ENCODE measurements at places on chromosomes 11 and 22.
A peak's percentile ranks its signal among the peaks of the same experiment; 100 is the strongest.

DNA sequence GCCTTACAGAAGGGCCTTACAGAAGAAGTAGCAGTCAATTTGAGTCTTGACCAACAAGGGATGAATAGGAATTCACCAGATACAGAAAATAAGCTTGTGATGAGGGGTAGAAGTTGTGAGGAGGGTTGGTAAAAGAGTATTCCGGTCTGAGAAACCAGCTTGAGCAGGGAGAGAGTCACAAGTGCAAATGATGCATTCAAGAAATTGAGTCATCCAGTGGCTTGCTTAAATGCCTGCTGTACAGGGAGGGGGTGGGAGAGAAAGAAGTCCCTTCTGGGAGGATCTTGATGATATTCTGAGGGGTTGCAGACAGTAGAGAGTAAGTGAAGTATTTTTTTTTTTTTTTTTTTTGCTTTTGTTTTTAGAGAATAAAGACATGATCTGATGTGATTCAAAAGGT lies 9.2 kb downstream of the CCKBR start:
- no peak for DNase-seq

DNA sequence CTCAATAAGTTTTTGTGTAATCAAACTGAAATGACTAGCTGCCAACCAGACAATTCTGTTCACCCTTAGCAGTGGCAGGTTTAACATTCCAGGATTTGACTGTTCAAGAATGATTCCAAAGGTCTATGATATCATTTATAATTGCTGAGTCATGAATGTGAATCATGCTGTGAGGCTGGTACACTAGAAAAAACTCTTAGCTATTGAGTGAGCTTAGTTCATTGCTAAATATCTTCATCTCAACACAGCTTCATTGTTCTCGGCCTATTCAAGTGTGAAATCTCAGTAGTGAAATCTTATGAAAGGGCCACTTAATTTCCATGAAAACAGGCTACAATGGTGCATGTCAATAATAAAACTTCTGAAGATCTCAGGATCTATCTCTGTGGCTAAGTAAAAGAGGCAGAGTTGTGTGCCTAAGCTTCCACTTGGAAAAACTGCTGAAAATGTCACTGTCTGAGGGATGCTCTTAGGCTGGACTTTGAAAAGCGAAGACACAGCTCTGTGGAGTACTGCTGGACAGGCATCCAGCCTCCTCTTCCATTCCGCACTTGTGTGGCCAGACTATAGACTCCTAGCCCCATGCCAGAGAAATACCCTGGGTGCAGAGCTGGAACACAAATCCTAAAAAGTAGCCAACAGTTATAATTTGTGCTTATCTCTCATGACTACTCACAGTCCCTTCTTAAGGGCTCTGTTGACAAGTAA lies 12.8 kb downstream of the AQP11 start:
- DNase-seq, result no peak

GRCh38 chr11:1055990-1056771 lies 18.5 kb upstream of the MUC2 start:
- DNase-seq, result no peak

GRCh38 chr22:32206774-32207758 lies 2.2 kb upstream of the RFPL2 start:
- DNase-seq, result peak; percentile 60

- no peak for DNase-seq
These were observed 14.0 kb upstream of the RELT start for GRCh38 chr11:73361953-73362776.

DNA sequence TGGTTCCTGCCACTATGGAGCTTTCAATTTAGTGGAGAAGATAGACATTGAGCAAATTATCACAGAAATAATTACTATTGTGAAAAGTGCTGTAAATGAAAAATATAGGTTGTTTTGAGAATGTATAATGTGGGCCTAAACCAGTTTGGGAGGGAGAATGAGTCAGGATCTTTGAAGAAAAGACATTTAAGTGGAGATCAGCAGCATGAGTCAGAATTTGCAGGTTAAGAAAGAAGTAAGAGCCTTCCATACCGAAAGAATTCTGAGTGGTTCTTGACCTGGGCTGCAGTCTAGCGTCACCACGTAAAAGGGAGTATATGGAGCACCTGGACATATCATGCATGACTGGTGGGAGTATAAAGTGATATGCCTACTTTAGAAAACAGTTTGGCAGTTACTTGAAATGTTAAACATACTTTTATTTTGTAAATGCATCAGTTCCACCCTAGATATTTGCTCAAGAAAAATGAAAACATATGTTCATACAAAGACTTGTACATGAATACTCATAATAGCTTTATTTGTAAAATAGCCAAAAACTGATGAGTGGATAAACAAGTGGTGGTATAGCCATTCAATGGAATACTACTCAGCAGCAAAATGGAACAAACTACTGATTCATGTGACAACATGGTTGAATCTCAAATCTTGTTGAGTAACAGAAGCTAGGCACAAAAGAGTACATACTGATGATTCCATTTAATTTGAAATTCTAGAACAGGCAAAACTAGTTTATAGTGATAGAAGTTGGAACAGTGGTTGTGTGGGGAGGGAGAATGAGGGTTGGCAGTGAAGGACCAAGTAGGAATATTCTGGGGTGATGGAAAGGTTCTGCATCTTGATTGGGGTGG lies 99.2 kb downstream of the STIM1 start:
- no peak for DNase-seq

DNA sequence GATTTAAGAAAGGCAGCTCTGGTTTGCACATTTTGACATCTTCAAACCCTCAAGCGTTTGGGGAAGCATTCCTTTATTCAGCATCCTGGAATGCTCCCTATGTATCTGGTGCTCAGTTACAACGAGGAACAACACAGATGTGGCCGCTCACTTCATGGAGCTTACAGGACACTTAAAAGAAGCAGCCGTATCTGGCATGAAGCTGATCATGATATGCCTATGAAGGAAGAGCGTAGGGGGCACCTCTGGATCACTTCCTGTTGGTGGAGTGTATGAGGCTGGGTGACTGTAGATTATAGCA lies 72.3 kb upstream of the TP53I11 start:
- no peak for DNase-seq

DNA sequence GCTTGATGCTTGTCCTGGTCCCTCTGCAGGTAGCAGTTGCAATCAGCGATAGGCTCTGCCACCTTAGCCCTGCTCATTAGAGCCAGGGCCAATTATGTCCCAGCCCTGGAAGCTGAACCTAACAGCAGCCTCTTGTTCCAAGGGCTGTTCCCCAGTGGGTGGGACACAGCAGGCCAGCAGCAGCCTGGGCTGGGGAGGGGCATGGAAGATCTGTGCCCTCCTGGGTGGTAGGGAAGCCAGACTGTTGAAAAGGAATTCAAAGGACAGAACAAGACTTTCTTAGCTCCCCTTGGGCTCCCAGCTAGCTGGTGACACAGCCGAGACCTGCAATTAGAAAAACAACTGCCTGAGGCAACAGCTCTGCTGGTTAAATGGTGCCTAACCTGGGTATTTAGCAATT lies 17.4 kb downstream of the DRD2 start:
- DNase-seq, result no peak

DNA sequence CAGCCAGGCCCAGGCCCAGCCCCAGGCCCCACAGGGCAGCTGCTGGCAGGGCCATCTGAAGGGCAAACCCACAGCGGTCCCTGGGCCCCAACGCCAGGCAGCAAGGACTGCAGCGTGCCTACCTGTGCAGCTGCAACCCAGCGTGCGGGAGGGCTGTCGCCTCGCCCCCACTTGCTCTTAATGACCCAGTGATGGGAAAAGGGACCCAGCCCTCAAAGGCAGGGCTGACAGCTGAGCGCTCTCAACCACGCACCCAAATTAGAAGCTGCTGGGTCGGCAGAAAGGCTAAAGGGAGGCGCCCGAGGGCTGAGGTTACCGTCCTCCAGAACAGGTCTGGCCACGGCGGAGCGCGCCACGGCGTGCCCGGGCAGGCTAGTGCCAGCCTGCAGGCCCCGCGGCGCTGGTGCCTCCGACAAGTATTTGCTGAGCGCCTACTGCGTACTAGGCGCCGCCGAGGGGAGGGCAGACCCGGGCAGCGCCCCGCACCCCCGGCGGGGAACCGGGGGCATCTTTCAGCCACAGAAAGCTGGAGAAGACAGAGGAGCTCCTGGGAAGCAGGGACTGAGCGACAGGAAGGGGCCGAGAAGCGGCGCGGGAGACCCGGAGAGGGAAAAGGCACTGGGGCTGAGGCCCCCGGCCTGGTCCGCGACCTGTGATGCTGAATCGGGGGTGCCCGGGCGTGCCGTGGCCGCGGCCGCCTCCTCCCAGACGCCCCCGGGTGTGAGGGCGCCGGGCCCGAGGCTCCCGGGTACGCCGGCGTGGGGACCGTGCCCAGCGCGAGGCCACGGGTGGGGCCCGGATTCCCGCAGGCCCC lies 773 bp downstream of the HRAS start:
- DNase-seq, result no peak

GRCh38 chr11:66543263-66544107 lies 2.4 kb downstream of the ZDHHC24 start:
- peak; percentile 76 for DNase-seq

GRCh38 chr11:32259641-32260081 lies 168.8 kb downstream of the RCN1 start:
- DNase-seq, result peak; percentile 43

DNA sequence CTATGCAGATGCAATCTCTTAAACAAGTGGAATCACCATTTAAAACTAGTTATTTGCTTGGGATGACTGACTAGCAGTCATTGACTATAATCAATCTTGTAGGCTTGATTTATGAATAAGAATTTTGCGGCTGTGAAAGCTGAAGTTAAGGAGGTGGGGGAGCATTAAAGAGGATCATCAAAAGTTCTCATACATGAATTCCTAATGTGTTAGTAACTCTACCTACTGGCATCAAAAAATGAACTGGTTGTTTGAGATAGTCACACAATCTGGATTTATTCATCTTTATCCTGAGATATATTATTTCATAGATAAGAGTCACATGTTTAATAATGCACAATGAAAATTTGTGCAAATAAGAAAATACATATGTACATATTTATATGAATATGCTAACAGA lies 393.6 kb downstream of the LUZP2 start:
- DNase-seq, result no peak

DNA sequence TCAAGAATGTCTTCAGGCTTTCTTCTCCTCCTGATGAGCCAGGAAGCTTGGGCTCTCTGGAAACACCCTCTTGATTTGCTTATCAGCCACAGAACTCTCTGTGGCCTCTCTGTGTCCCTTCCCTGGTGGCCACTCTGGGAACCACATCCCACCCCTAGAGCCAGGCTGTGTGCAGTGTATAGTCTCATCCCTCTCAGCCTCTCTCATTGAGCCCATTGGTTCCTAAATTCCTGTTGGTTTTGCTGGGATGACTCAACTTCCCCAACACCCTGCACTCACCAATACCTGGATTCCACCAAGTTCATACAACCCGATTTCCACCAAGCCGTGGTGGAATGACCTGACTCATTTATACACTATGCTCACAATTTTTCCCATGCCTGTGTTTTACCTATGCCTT lies 5.2 kb downstream of the IRAG1 start:
- no peak for DNase-seq

GRCh38 chr11:34449013-34449412 lies 10.3 kb downstream of the CAT start:
- no peak for DNase-seq

GRCh38 chr11:84923489-84923888 lies 703.7 kb downstream of the DLG2 start:
- no peak for DNase-seq

GRCh38 chr11:123374622-123374968 lies 55.5 kb upstream of the GRAMD1B start:
- no peak for DNase-seq

GRCh38 chr11:67364169-67364568 lies 9.2 kb downstream of the CLCF1 start:
- no peak for DNase-seq

DNA sequence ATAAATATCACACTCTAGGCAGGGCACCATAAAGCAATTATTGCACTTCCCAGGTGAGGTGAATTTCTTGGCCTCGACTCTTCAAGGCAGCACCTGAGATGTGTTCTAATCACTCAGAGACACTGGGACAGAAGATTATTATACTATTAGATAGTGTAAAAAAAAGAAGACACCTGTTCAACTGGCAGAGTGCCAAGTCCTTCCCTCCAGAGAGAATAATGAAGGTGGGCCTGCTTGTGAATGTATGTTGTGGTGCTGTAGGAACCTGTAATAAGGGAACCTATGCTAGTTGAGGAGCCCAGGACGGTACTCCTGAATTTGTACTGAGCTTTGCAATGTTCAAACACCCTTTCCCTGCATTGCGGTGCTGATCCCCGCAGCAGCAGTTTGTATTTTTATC lies 107.5 kb downstream of the NXPE2 start:
- no peak for DNase-seq

DNA sequence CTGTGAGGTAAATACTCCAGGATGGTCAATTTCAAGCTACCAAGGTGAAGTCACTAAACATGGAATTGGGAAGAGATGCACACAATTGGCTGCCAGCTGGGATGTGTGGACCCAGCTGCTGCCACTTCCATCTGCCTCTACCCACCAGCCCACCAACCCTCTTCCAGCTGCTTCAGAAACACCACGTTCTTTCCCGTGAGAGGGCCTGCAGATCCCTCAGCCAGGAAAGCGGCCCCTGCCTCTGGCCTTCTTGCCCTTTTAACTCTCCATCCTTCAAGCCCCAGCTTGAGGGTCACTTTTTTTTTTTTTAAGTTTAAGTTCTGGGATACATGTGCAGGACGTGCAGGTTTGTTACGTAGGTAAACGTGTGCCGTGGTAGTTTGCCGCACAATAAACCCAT lies 20.0 kb downstream of the PRG3 start:
- no peak for DNase-seq

DNA sequence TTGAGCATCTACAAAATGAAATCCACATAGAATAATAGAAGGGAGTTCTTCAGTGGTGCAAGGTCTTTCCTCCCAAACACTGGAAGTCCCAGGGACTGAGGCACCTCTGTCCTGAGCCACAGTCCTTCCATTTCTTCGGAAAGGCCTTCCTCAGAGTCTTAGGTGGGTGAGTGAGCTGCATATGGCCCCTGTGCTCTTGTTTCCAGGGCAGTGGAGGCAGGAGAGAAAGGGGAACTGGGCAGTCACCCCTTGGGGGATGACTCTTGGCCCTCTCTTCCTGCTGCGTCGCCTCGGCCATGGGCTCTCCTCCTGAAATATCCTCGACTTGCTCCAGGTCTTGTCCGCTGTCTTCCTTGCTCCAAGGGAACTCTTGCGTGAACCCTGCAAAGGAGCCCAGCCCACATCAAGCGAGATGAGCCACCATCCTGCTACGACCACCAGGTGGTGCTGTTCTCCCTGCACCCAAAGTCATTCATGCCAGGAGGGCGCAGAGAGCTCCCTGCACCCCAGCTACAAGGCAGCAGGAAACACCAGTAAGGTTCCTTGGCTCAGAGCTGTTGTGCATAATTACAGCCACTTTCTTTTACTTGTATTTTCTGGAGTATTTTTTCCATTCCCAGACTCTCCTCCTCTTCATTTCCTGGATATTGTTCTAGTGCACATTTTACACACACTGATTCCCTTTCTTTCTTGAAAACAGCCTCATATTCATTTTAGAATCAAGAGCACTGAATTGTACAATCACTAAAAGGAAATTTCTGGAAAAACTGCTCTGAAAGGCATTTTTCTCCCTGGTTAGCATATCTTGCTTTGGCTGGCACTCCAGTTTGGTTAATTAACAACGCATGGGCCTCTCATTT lies 397.8 kb downstream of the OPCML start:
- peak; percentile 59 for DNase-seq
